ENCODE measurements at places on chromosomes 7 and 10.
A peak's percentile ranks its signal among the peaks of the same experiment; 100 is the strongest.

DNA sequence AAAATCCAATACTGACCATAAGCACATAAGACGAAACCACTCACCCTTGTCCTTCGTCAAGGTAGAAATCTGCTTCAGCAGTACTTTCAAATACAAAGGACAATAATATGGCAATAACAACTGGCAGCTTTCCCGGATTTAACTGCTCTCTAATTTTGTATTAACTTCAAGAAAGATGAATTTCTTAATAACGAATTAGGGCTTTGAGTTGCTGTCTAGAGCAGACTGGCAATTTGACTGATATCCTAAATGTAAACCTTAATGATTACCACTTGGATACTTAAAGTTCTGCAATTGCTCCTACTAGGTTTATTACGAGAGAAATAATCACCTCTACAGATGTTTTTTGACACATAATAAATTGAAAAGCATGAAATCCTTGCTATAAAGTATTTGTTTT is 418.7 kb downstream of the MAGI2 start:
- no peak for DNase-seq

GRCh38 chr7:37342688-37343471 is 105.8 kb downstream of the ELMO1 start:
- DNase-seq = peak; percentile 18

DNA sequence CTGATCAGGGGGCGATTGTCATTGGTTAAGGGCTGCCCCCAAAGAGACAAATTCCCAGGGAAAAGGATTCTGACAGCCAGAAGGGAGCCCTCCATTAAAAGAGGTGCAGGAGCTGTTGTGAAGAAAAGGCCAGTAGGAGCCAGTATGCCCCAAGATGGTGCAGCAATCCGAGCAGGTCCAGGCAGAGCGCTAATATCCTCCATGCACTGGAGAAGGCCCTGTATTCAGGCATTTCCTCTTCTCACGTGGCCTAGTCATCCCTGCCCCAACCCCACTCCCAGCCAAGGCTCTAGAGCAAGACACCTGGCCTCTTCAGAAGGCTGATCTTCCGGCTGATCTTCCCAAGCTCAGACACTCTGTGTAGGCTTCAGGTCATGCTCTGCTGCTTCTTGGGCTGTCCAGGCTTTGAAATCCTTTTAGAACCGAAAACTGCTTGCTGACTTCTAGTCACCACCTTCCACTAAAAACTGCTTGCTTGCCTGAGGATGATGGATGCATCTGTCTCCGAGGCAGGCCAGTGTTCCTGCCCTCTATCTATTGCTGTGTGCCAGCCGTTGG is 77.4 kb downstream of the CYP26A1 start:
- DNase-seq = no peak

DNA sequence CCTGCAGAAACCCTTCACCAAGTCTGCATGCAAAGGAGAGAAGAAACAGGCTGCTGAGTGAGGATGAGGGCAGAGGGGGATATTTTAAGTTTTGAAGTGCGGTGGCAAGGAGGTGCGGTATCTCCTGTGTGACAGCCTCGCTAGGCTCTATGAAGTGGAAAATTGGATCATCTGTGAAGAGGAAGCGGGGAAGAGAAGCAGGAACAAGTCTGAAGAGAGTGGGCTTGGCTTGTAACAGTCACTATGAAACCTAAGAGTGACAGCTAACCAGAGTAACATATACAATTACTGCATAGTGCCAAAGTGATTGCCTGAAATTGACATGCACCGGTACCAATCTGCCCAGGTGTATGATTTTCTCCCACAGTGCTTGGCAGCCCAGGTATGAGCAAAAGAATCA is 287.5 kb upstream of the KLF14 start:
- no peak for DNase-seq

DNA sequence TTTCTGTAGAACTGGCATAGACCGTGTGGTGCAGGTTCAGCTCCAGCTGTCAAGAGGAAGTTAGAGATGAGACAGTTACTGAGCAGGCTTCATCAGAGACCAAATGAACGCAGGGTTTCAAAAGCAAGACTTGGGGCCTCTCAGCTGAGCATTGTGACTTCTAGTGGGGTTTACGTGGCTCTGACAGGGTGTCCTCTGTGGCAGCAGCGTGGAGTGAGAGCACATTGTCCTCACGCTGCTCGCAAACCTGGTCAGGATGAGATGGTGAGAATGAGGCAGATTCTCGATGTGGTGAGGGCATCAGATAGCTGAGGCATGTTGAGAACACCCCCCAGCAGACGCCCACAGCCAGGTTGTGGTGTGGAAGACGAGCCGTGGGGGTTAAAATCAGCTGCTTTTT is 126.0 kb downstream of the DNAJB6 start:
- no peak for DNase-seq

DNA sequence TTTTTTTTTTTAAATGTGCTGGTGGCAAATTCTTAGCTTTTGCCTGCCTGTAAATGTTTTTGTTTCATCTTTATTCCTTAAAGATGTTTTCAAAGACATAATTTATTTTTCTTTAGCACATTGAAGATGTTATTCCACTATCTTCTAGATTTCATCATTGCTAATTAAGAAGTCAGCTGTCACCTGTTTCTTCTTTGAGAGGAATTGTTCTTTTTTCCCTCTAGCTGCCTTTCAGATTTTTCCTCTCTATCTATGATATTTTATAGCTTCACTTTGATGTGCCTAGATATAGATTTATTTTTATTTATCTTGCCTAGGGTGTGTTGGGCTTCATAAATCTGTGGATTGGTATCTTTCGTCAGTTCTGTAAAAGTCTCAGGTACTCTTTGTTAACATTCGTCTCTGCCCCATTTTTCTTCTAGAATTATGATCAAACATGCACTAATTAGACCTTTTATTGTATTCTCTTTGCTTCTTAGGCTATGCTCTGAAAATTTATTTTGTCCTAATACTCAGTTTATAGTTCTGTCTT is 50.0 kb upstream of the GATA3 start:
- no peak for DNase-seq

- no peak for DNase-seq
Measured at GRCh38 chr7:87204933-87205332, 14.6 kb downstream of the TMEM243 start.

GRCh38 chr7:143884969-143885559 is 16.9 kb downstream of the TCAF1 start:
- DNase-seq = no peak
